ENCODE measurements at places on chromosomes 3 and 15. TPM values are rescaled to one million over a fixed set of nuclear protein-coding genes. Genes with fewer than 3 reads are reported as not detected.

The ARPP21 gene
- total RNA-seq, result not detected

The MPI gene
- total RNA-seq, result 87.6 TPM

The TRH gene
- total RNA-seq, result not detected

The GOLGA8R gene
- total RNA-seq, result 0.30 TPM

The GMNC gene
- not detected for total RNA-seq

The CPNE9 gene
- total RNA-seq, result under 0.01 TPM

The GPR87 gene
- 0.17 TPM for total RNA-seq

The SLC22A14 gene
- total RNA-seq, result not detected

The CISH gene
- total RNA-seq, result 2.1 TPM

The ECE2 gene
- not detected for total RNA-seq

The CYP11A1 gene
- 0.84 TPM for total RNA-seq

The P2RY14 gene
- total RNA-seq, result not detected

The AGBL1 gene
- total RNA-seq, result not detected

The CPA3 gene
- 0.50 TPM for total RNA-seq

The HCN4 gene
- total RNA-seq, result not detected

The WNT7A gene
- total RNA-seq, result not detected

The WDR93 gene
- 0.15 TPM for total RNA-seq

The FBXO22 gene
- 36.7 TPM for total RNA-seq

The MESP2 gene
- 1.3 TPM for total RNA-seq

The OTOL1 gene
- total RNA-seq, result not detected

The HDC gene
- total RNA-seq, result not detected

All from bronchus fibroblast of lung (primary cell).